ENCODE measurements at places on chromosomes 3 and 15.

DNA sequence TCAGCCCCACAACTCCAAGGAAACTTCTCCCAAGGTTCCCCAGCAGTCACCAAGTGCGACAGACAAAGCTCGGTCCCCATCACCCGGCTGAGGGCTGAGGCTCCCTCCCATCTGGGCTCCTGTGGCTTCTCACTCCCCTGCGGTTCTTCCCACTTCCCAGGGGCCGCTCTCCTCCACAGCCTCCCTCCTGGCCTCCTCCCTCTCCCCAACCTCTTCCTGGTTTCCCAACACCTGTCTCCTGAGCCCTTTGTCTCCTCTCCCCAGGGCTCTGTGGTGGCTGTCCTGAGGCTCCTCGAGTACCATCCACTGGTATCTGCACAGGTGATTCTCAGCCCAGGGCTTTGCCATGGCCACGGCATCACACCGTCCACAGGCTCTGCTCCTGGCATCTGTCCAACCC lies 113.2 kb upstream of the NSMCE3 start:
- no peak for DNase-seq

GRCh38 chr3:125107363-125107762 lies 51.6 kb upstream of the HEG1 start:
- no peak for DNase-seq

DNA sequence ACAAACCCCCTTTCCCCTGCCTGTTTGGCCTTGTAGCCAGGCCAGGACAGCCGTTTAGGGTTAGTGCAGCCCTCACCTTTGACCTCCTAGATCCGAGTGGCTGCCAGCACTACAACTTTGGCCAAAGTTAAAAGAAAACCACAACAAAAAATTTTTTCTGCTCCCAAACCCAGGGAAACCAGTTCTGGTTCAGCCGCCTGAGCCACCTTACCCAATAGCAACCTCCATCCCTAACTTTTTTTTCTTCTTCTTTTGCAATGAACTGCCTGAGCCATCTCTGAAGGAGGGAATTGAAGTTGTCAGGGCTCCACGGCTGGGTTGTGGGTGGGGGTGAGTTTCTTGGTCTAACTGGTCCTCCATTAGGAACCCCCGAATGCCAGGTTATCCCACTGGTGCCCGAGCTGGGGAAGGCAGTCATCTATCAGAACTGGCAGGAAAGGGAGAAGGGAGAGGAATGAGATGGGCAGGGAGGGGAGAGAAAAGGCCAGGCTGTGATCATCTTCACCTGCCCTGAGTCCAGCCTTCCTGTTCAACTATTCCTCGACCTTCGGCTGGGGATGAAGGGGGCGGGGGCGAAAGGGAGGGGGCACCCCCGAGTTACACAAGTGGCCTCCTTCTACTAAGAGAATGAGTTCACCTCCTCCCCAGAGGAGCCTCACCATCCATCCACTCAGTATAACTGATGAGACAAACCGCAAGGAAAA lies 6.2 kb upstream of the NR2F2 start:
- DNase-seq = no peak

DNA sequence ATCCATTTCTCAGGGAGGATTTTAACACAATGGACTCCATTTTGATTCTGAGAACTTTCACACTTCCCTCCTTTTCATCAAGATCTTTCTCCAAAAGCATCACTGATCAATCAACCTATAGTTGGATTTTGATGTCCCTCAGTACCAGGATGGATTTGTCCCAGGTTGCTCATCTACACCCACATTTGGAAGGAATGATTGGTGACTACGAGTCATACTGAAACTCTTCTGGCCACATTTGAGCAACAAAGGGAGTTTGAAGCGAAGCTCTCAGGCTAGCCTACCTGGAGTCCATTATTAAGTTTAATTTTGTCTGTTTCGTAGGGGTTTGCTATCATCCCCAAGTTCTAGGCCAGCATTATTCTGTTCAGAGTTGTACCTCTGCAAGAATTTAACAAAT lies 31.3 kb upstream of the ATP8B4 start:
- DNase-seq = no peak

DNA sequence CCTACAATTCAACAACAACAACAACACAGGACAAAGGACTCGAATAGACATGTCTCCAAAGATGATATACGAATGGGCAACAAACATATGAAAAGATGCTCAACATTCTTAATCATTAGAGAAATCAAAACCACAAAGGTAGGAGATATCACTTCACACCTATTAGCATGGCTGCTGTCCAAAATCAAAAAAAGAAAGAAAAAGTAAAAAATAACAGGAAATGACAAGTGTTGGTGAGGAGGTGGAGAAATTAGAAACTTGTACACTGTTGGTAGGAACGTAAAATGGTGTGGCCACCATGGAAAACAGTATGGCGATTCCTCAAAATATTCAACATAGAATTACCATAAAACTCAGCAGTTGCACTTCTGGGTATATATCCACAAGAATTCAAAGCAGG lies 312.3 kb upstream of the STT3B start:
- no peak for DNase-seq

GRCh38 chr3:29144361-29144760 lies 136.5 kb upstream of the RBMS3 start:
- no peak for DNase-seq

DNA sequence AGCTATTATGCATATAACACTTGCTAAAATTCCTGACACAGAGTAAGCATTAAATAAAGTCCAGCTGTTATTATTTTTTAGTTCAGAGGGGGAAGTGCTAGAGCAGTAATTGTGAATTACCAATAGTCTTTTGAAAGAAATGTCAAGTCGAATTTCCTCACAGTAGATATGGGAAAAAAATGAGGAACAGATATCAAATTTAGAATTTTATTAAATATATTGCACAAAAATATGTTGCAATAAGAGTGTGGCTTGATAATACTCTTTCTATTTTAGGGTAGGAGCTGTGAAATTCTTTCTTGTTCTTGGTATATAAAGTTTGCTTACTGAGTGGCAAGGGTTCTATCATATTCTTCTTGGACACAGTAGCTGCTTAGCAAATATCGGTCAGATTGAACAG lies 181.3 kb downstream of the NFKBIZ start:
- no peak for DNase-seq

GRCh38 chr15:61748529-61748928 lies 311.7 kb downstream of the VPS13C start:
- DNase-seq = no peak

GRCh38 chr3:147191795-147192385 lies 214.5 kb downstream of the ZIC4 start:
- DNase-seq = peak; percentile 49

DNA sequence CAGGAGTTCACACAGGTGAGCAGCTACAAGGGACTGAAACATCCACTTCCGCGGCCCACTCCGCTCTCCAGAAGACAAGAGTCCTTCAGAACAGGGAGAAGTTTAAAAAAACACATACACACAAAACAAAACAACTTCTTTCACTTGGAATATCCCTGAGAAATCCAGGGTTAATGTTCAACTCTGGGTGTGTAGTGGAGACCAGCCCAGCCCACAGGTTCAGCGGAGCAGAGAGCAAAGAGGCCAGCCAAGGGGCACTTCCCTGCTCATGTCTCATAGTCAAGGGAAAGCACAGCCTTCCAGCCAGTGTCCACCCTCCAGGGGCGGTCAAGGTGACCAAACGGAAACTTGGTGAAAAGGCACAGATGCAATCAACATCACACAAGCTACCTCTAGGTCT lies 41.6 kb downstream of the WNT5A start:
- DNase-seq = no peak

GRCh38 chr15:98815207-98815606 lies 166.9 kb downstream of the IGF1R start:
- peak; percentile 80 for DNase-seq

DNA sequence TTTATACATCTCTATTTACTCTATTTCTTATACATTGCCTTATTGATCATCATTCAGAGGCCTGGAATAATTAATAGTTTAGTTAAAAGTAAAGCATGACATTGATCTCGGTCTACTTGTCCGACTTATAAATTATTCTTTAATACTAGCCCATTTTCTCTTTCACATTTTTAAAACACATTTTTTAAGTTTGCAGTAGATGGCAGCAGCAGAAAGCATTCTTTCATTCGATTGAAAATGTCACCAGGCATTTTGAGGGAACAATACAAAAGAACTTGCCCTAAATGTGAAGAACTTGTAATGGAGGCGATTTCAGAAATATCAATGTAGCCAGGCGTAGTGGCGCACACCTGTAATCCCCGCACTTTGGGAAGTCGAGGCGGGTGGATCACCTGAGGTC lies 15.5 kb upstream of the MAP3K13 start:
- DNase-seq = no peak

- DNase-seq = no peak
Measured at GRCh38 chr3:55332176-55332575, 154.9 kb downstream of the WNT5A start.

DNA sequence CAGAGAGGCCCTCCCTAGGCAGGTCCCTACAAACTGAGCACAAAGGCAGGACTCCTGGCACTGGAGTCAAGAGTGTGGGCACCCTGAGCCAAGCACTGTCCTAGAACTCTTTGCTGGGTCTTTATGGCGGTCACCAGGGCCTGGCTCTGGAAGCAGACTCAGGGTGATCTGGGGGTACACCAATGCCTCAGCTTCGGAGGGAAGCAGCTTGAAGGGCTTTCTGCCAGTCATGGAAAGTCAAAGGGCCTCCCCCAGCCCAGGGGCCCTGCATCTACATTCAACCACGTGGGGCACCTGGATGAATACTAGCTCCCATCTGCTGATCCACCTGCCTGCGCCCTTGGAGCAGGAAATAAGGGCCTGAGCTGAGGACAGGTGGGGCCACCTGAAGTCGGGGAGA lies 7.4 kb downstream of the EPB42 start:
- DNase-seq = no peak

DNA sequence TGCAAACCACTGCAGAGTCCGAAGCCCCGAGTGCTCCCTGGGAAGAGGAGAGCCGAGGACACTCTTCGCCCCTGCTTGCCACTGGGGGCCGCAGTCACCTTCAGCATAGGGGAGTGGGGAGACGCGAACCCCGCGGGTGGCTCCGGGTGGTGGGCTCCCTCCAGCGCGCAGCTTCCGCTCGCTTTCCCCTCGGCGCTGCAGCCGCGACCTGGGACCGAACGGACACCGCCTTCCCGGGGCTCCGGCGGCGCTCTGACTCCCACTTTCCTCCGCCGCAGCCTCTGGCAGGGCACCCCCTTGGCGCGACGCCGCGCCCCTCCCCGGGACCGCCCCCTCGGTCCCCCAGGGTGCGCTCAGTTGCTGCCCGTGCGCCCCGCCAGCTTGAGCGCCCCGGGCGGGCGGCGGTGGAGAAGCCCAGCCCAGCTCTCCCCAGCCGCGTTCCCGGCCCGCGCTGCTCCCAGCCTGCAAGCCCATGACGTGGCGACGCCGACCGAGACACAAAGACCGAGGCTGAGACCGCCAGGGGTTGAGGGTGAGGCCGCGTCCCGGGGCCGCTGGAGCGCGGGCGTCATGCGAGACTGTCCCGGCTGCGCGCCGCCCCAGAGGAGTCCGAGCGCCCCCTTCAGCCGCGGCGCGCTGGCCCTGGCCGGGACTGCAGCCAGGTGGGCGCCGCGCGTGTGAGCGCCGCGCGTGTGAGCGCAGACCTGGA lies at the start of gene MINAR1:
Gene MINAR1, plus strand, starts transcription at position 701 of the 709 bp plus-strand sequence. CDS start 23,812 bp downstream, outside the sequence.
- no peak for DNase-seq

- no peak for DNase-seq
Measured at GRCh38 chr3:194572944-194573491, 60.2 kb downstream of the TMEM44 start.

- DNase-seq = peak; percentile 53
Measured at GRCh38 chr3:105222568-105223093, 144.1 kb upstream of the ALCAM start.

GRCh38 chr15:42059661-42060476 lies 34.5 kb downstream of the PLA2G4D start:
- DNase-seq = no peak

GRCh38 chr15:77567202-77567601 lies 65.5 kb downstream of the LINGO1 start:
- DNase-seq = no peak

DNA sequence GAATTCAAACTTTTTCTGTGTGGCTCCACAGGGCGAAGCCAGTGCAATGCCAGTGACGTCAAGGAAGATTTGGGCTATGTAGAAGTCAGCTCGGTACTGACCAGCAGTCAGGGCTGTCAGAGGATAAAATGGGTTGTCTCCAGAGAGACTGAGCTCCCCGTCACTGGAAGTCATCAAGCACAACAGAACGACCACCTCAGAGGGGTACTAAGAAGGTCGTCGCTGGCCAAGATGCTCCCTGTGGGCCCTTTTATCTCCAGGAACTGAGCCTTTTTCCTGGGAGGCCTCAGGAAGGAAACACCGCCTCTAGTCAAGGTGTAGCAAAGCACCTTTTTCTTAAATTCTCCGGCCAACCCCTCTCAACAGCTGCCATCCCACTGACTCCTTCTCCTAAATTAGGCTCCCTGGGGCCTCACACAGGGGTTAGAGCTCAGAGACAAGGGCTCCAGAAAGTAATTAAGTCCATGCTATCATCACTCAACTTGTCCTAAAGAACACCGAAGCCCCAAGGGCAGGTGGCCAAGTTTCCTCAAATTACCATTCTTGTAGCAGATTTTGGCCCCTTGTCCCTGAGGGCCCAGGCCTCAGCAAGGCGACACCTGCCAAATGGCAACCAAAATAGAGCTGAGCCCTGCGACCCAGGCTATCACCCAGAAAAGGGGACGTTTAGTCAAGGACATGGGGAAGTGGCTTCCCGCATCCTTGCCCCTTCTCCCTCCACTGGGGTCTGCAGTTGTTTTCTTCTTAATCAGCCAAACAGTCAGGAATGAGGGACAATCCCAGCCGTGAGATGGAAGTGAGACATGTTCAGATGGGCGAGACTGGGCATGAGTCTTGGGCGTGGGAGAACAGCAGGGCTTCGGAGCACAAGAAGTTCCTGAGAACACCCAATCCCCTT lies 48.0 kb downstream of the SSUH2 start:
- no peak for DNase-seq

- DNase-seq = no peak
Measured at GRCh38 chr15:91599261-91599660, 254.2 kb upstream of the SLCO3A1 start.

- DNase-seq = no peak
Measured at GRCh38 chr3:97010881-97011657, 196.7 kb downstream of the EPHA6 start.

DNA sequence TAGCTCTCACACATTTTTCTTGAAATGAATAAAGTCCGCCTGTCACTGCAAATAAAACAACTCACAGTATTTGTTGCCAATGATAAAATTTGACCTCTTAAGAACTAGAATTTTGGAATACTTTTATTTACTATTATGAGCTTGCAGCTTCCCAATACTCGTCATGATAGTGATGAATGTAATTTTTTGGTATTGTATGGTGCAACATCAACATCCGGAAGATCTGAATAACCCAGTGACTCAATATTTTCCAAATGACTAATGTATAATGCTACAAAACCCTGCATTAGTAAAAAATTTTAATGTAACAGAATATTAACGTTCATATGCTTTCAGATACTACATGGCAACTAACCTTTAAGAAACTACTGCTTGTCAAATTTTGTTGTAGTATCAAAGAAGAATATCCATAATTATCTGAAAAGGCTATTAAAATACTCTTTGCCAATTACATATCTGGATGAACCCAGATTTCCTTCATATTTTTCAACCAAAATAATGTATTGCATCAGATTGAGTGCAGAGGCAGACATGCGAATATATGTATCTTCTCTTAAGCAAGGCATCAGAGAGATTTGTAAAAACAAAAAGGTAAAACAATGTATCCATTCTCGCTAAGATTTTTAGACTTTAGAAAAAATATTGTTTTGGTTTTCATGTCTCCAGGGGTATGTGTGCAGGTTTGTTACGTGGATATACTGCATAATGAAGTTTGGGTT lies 95.3 kb downstream of the IGF2BP2 start:
- DNase-seq = no peak
